ENCODE measurements at places on chromosomes 4 and X. TPM values are rescaled to one million over a fixed set of nuclear protein-coding genes. Genes with fewer than 3 reads are reported as not detected.

DNA sequence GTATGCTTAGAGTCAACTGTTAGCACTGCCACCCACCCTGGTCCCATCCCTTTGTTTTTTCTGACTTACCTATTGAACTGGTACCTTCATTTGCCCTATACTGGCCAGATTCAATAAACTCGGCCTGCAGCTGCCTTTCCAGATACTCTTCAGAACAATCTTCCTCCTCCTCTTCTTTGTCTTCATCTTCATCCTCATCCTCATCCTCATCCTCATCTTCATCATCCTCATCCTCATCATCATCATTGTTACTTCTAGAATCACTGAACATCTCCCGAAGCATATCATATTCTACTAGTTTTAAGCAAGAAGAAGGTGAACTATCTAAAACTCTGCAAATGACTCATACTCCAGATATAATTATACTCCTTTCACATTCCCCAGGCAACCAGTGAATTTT, 14.9 kb downstream of the TAF7L start:
- H3K4me1 ChIP-seq: no peaks in the 10 kb centered on the region
- H3K27ac ChIP-seq: no peak overlapping the region
- no peak for DNase-seq

- no peak for DNase-seq
- H3K4me3 ChIP-seq: no peak overlapping the region
- H3K27me3 ChIP-seq: no peaks in the 10 kb centered on the region
- H3K4me1 ChIP-seq: no peaks in the 10 kb centered on the region
Observed at GRCh38 chrX:25039036-25039435, 23.3 kb upstream of the ARX start.

The GAGE12F gene
- total RNA-seq: not detected

GRCh38 chr4:87058356-87059073, 123.7 kb downstream of the AFF1 start:
- peaks cover 81% of the 10 kb centered on the region for H3K4me1 ChIP-seq
- H3K4me3 ChIP-seq: no peak overlapping the region
- DNase-seq: no peak
- H3K27me3 ChIP-seq: no peaks in the 10 kb centered on the region
- peaks cover 4% of the 10 kb centered on the region for H3K36me3 ChIP-seq
- no peak overlapping the region for H3K27ac ChIP-seq

- no peak overlapping the region for H3K27ac ChIP-seq
- DNase-seq: no peak
- H3K4me1 ChIP-seq: no peaks in the 10 kb centered on the region
- no peak overlapping the region for H3K4me3 ChIP-seq
Observed at GRCh38 chrX:17098516-17099247, 152.2 kb downstream of the REPS2 start.
